ENCODE measurements at places on chromosomes 12 and 14.

DNA sequence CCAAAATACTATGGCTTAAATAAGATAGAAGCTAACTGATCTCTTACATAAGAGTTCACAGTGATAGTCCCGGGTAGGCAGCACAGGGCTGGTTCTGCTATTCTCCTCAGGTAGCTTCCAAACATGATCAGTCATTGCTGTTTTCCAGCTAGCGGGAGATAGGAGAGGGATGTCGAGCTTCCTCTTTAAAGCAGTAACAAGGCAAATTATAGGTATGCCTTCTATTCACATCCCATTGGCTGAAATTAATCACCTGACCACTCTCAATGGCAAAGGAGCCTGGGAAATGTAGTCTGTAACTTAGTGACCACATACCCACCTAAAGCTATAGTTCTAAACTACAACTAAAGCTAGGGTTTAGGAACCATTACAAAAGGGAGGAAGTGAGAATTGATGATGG, 34.5 kb upstream of the VRK1 start:
- DNase-seq, result no peak

- DNase-seq, result peak; percentile 73
Measured at GRCh38 chr12:3752096-3752709, 706 bp downstream of the CRACR2A start.

GRCh38 chr12:20527417-20528163, 159.3 kb downstream of the PDE3A start:
- no peak for DNase-seq

DNA sequence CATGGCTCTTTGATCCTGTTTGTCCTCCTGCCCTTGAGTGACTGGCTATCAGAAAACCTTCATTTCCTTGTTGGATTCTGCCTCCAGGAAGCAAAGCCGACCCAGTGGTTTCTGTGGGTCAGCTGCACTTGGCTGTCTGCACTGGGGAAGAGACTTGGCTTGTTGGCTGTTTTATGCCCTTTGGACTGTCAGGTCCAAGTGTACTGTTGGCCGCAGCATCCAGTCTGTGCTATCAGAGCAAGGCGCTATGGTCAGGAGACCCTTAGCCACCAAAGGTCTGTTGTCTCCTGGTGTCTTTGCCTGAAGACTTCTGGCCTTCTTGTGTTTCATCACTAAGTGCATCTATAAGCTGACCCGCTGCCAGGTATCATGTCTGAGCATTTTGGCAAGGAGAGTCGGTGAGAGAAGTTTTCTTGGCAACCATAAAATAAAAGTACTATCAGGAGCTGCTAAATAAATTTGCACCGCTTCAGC, 177.4 kb upstream of the HIF1A start:
- no peak for DNase-seq

DNA sequence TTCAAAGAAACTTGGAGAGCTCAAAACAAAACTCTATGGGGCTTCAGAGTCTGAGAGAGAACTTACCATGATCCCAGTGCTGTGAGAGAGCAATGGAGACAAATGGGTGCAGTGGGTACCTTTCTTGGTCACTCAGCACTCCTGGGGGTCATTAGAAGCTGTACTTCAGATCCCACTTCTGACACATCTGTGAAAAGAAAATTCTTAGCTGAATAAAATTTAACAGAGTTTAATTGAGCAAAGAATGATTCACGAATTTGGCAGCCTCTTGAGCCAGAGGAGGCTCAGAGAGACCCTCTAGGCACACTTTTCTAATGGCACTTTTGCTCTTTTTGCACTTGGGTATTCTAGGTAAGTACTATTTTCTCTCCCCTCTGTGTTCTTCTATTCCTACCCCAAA, 96.8 kb upstream of the SYT10 start:
- DNase-seq, result no peak

DNA sequence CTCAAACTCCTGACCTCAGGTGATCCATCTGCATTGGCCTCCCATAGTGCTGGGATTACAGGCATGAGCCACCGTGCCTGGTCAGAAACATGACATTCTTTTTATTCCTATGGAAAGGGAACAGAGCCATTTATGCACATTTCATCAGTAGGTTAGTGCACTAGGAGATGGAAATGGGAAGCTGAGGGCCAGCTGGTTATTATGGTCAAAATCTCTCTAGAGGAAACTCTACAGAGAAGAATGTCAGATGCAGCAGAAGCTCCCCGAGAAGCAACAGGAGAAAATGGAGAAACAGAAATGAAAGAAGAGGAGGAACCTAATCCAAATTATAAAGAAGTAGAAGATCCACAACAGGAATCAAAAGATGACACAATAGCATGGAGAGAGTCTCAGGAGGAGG, 2.7 kb downstream of the CFAP251 start:
- no peak for DNase-seq

DNA sequence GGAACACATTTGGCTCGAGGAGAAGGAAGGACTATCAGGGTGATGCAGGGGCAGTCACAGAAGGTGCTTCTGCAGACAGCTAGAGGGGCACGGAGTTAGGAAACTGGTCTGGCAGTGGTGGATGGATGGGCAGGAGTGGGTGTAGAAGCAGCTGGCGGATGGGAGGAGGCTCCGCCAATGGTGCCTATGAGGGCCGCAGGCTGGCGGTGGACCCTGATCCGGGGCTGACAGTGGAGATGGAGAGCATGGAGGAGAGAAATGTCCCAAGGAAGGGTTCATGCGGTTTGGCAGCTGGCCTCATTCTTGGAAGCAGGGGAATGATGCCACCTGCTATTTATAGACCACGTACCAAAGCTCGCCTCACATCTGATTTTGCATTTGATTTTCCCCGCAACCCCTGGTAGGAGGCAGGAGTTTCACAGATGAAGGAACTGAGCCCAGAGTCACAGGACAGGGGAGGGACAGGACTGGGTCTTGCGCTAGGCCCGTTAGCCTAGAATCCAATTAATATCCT, 237.1 kb downstream of the FOXN3 start:
- no peak for DNase-seq

DNA sequence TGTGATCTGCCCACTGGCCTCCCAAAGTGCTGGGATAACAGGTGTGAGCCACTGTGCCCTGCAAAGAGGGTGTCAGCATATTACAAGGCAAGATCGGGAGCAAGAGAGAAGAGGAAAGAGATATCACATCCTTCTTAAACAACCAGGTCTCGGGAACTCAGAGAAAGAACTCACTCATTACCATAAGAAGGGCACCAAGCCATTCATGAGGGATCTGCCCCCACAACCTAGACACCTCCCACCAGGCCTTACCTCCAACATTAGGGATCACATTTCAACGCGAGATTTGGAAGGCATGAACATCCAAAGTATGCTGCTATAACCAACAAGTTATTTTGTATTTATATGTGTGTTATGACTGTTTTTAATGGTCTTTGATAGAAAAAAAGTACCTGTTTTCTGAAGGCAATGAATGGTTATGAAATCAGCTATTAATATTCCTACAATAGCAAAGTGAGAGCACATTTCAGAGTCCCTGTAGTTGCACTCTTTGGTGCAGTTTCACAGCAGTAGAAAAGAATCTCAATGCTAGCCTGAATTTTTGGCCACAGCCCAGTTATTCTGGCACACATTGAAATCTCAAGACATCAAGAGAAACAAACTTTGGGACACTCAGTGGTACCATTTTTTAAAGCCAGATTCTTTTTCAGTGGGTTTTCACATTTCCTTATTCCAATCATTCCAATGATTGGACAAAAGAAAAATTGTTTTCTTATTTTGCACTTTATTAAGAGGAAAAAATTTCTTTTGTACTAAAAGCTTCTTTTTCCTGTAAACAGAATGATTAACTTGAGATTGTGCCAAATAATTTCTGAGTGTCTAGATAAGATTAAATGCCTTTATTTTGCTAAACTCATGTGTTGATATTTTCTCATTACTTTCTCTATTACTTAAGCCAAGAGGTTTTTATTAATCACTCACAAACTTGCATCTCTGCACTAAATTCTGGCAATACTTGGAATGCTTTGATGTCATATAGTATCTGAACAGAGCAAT, 582.6 kb upstream of the ATP2B1 start:
- no peak for DNase-seq

DNA sequence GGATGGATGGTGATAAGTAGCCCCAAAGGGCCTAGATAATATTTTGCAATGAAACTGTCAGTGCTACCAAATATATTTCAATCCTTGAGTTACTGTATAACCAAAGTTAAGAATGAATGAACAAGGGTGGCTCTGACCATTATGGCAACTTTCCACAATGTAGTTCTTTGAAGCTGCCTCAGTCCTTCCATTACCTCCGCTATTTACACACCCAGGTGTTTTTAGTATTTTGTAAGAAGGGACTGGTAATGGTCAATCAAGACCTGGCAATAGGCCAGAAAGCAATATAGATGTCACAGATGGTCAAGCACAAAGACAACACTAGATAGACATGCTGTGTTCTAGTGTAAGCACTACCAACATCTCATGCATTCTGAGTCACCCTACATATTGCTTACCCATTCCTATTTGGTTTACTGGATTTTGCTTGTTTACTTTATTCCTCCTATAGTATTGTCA, 16.3 kb downstream of the DUSP16 start:
- no peak for DNase-seq

DNA sequence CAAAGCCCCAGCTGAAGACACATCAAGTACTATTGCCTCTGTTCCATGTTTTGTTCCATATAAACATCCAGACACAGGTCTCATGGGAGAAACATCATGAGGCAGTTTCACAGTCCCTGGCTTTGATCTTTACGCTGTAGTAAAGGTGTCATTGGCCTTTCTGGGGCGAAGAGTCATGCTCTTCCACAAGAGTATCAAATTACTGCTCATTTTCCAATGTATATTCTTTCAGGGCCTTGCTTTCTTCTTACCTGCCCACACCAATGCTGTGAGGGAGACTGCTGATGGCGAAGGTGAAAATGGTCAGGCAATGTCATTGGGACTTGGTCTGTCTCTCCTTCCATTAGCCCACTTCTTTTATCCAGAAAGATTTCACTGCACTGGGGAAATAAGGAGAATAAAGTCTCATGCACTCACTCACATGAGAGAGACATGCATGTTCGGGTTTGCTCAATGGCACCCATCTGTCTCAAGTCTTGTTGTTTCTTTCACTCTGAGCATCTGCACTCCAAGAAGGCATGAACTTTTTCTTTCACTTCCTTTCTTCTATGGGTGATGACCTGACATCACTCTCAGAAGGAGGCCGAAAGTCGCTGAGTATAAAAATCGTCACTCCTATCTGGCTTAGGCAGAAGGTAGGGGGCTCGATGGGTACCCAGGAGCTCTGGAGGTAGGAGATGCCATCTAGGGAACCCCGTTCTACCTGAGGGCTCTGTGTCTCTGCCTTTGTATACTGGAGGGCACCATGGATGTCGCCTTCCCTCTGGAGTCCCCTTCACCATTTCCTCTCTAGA, 1.3 kb upstream of the JDP2 start:
- no peak for DNase-seq

DNA sequence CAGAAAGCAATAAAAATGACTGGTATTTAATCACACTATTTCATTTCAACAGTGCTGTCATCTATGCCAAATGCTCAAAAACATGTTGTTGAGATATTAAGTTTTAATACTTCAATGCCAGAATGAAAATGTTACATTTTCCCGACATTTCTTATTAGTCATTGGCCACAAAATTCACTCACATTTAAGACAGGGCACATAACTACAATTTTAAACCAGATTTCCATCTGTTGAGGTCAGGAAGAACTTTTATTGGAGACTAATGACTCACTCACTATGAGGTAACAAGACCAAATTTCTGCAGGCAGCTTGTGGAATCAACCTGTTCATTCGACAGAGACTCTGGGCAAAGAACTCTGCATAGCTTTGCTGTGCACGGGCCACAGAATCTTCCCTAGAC, 36.8 kb downstream of the PPTC7 start:
- DNase-seq, result no peak

DNA sequence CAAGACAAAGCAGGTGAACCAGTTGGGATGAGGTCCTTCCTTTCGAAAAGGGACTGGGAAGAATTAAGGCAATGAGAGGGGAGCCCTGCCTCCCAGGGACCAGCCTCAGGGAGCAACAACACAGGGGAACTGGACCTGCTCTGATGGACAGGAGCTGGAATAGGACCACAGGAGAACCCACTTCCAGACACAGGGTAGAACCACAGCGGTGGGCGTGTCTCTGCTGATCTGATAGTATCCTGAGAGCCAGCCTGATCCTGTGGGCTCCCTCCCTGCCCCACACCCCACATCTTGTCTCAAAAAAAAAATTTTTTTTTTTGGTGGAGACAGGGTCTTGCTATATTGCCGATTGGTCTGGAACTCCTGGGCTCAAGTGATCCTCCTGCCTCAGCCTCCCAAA, 13.6 kb upstream of the PLEK2 start:
- DNase-seq, result no peak

GRCh38 chr14:28751467-28752058, 15.0 kb upstream of the FOXG1 start:
- DNase-seq, result peak; percentile 11

DNA sequence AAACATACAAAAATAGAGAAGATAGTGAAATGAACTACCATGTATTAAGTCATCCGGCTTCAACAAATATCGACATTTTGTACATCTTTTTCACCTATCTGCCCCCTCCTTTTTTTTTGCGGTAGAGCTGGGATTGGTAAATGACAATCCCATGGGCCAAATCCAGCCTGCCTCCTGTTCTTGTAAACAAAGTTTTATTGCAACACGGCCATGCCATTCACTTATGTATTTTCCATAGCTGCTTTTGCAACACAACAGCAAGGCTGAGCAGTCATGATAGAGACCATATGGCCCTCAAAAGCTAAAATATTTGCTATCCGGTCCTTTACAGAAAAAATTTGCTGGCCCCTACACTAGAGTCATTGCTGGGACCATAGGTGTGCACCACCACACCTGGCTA, 58.1 kb upstream of the PLEKHG3 start:
- DNase-seq, result no peak

DNA sequence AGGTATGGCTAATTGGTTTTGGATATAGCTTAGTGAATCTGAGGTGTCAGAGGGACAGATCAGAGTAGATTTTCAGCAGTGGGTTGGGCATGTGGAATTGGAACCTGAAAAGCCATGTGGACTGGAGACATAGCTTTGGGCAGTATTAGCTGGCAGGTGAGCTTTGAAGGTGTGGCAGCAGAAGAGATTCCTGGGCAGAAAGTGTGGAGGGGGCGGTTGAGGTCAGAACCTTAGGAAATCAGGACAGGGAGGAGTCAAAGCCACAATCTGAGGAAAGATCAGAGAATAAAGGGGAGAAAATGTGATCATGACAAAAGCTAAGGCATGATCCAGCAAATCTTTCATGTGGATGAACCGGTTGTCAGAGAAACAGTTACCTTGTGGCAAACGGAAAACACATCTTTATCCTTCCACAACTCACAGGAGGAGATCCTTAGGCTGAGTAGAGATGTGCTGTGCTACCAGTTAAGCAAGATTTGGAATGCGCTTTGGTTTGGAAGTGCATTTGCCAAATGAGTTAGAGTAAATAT, 56.4 kb downstream of the PTGER2 start:
- DNase-seq, result no peak

- DNase-seq, result no peak
Measured at GRCh38 chr12:43315961-43316360, 236.0 kb downstream of the ADAMTS20 start.

- DNase-seq, result no peak
Measured at GRCh38 chr12:103799857-103800771, 40.9 kb downstream of the NT5DC3 start.

DNA sequence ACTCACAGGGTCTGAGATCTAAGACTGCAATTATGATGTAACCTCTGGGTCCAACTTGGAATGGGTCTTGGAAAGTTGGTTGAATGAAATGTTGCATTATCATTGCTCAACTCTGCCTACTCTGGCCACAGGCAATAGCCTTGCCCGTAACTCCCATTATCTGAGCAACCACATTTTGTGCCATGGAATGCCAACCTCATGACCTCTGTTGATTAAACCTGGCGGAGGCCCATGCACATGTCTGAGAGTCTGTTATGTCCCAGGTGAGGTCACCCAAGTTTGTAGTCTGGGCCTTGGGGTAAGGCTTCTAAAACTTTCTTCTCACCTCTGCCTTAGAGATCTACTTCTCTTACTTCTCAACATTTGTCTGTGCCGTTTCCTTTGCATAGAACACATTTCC, 140.9 kb downstream of the TBX5 start:
- no peak for DNase-seq

Measured in stimulated activated CD4-positive, alpha-beta T cell treated with anti-CD3 and anti-CD28 coated beads, Interleukin-2, amount 100 ng/mL, for 24 hours (primary cell).